ENCODE measurements at places on chromosomes 2 and 18.
A peak's percentile ranks its signal among the peaks of the same experiment; 100 is the strongest.

- H3K27ac ChIP-seq: peak overlapping the region; percentile 55
- no peaks in the 10 kb centered on the region for H3K27me3 ChIP-seq
- H3K4me1 ChIP-seq: peaks cover 91% of the 10 kb centered on the region
- peak overlapping the region; percentile 46 for H3K4me3 ChIP-seq
- H3K36me3 ChIP-seq: no peaks in the 10 kb centered on the region
Measured at GRCh38 chr2:40363631-40364030, 88.3 kb downstream of the SLC8A1 start.

DNA sequence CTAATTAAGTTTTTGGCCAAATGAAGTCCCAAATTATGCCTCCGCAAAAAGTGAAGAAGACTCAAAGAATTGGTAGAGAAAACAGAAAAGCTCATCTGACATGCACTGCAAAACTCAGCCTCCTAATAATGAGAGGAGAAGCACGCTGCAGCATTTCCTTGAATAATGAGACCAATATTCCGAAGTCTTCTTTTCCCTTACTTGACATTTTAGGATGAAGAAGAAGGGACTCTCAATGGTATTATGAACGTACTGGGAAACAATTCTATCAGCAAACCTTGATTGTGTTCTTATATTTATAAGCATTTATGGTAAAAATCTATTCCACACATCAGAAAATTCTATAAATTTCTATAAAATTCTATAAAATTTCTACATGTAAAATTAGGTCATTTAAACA is 733.9 kb upstream of the ACVR2A start:
- H3K4me3 ChIP-seq: no peak overlapping the region
- H3K27me3 ChIP-seq: no peaks in the 10 kb centered on the region
- H3K27ac ChIP-seq: no peak overlapping the region

- H3K4me3 ChIP-seq: no peak overlapping the region
- H3K27me3 ChIP-seq: no peaks in the 10 kb centered on the region
- H3K27ac ChIP-seq: no peak overlapping the region
- DNase-seq: no peak
- no peaks in the 10 kb centered on the region for H3K4me1 ChIP-seq
Measured at GRCh38 chr2:143138292-143138691, 9.1 kb downstream of the ARHGAP15 start.

GRCh38 chr2:178859730-178860129 is 52.5 kb upstream of the TTN start:
- H3K27me3 ChIP-seq: no peaks in the 10 kb centered on the region
- H3K4me1 ChIP-seq: peaks cover 69% of the 10 kb centered on the region
- H3K27ac ChIP-seq: peak overlapping the region; percentile 94
- H3K4me3 ChIP-seq: no peak overlapping the region
- DNase-seq: no peak

DNA sequence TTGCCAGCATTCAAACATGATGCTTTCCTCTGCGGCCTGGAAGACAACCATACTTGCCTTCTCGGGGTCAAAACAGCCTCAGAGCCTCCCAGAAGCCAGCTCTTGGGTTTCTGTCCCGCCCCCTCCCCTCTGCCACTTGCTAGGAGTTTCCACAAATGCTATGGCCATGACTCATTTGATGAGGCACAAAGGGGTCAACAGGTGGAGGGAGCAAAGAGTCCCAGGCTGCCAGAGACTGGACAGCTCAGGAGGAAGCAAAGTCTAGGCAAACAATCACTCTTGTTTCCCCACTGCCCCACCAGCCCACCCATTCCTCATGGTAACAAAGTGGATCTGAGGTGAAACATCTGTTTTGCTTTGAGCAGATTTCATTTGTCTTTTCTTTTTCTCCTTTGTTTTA is 551.1 kb downstream of the TNS1 start:
- peaks cover 4% of the 10 kb centered on the region for H3K4me1 ChIP-seq
- H3K36me3 ChIP-seq: no peaks in the 10 kb centered on the region
- DNase-seq: no peak
- no peak overlapping the region for H3K4me3 ChIP-seq
- H3K27me3 ChIP-seq: no peaks in the 10 kb centered on the region

GRCh38 chr2:90207454-90208058 is 1516.1 kb downstream of the RPIA start:
- peaks cover 65% of the 10 kb centered on the region for H3K27me3 ChIP-seq
- H3K36me3 ChIP-seq: no peaks in the 10 kb centered on the region
- H3K27ac ChIP-seq: no peak overlapping the region
- no peaks in the 10 kb centered on the region for H3K4me1 ChIP-seq
- H3K4me3 ChIP-seq: no peak overlapping the region
- DNase-seq: no peak

GRCh38 chr2:240602266-240603050 is 15.9 kb downstream of the CAPN10 start:
- H3K4me1 ChIP-seq: peaks cover 18% of the 10 kb centered on the region
- no peak overlapping the region for H3K4me3 ChIP-seq
- H3K27ac ChIP-seq: no peak overlapping the region
- H3K36me3 ChIP-seq: peaks cover 20% of the 10 kb centered on the region
- DNase-seq: no peak

DNA sequence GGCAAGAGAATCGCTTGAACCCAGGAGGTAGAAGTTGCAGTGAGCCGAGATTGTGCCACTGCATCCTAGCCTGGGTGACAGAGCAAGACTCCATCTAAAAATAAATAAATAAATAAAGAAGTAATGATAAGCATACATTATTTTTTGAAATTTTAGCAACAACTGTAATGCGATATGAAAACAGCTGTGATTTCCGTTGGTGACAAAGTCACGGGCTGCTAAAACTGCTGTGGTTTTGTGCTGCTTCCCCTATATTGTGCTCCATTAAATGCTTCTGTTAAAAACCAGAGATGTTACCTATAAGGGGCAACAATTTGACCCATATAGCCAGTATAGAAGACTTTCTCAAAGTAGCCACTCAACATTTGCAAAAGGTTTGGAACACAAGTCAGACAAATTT is 8.3 kb downstream of the TRIM54 start:
- H3K27ac ChIP-seq: peak overlapping the region; percentile 78
- peaks cover 6% of the 10 kb centered on the region for H3K27me3 ChIP-seq
- H3K4me1 ChIP-seq: peaks cover 92% of the 10 kb centered on the region
- H3K4me3 ChIP-seq: peak overlapping the region; percentile 74
- no peaks in the 10 kb centered on the region for H3K36me3 ChIP-seq
- no peak for DNase-seq

- H3K27me3 ChIP-seq: peaks cover 47% of the 10 kb centered on the region
- H3K4me3 ChIP-seq: no peak overlapping the region
- no peak overlapping the region for H3K27ac ChIP-seq
- no peaks in the 10 kb centered on the region for H3K4me1 ChIP-seq
Measured at GRCh38 chr18:63514888-63515678, 27.1 kb upstream of the SERPINB12 start.

GRCh38 chr2:19667085-19667484 is 234.7 kb downstream of the TTC32 start:
- peaks cover 14% of the 10 kb centered on the region for H3K4me1 ChIP-seq
- no peak for DNase-seq
- H3K27me3 ChIP-seq: no peaks in the 10 kb centered on the region
- H3K27ac ChIP-seq: peak overlapping the region; percentile 15

- H3K4me1 ChIP-seq: peaks cover 7% of the 10 kb centered on the region
- H3K4me3 ChIP-seq: no peak overlapping the region
- no peaks in the 10 kb centered on the region for H3K27me3 ChIP-seq
- H3K27ac ChIP-seq: peak overlapping the region; percentile 17
- DNase-seq: no peak
Measured at GRCh38 chr2:54267577-54267976, 11.5 kb upstream of the TSPYL6 start.

DNA sequence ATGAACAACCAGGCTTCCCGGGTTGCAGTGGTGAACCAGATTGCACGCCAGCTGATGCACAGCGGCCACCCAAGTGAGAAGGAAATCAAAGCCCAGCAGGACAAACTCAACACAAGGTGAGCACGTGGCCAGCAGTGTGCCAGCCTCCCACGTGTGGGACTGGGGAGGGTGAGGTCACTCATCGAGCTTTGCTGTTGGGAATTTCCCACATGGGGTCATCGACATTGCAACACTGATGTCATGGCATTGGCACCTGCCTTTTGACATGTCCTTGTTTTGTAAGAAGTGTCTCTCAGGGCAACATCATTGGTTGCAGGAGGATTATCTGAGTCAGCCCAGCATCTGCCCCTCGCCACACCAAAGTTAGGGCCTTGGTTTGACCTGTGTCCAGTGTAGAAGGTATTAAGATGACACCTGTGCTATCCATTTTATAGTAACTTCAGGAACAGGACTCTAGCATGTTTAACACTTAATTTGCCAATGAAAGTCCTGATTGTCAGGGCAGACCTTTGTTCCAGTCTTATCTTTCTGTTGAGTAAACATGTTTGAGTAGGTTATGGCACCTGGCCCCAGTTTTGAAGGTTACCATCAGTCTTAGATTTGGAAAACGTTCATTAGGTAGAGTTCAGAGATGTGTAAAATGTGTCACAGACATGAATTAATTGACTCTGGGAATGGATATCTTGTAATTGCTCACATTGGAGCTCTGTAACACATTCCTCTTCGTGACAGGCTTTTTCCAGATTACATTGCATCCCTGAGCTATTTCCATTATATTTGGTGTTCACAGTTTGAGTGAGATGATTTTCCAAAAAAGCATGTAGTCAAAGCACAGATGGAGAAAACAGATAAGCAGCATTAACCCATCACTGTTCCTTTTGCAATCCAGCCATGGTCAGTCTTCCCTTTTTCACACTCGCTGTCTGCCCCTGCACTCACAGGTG is 93.3 kb upstream of the EML6 start:
- peaks cover 96% of the 10 kb centered on the region for H3K4me1 ChIP-seq
- H3K36me3 ChIP-seq: peaks cover 90% of the 10 kb centered on the region
- H3K27me3 ChIP-seq: no peaks in the 10 kb centered on the region

GRCh38 chr18:69330385-69331005 is 70.2 kb upstream of the DOK6 start:
- no peak overlapping the region for H3K27ac ChIP-seq
- H3K4me1 ChIP-seq: no peaks in the 10 kb centered on the region
- no peak for DNase-seq
- H3K4me3 ChIP-seq: no peak overlapping the region
- H3K27me3 ChIP-seq: no peaks in the 10 kb centered on the region

DNA sequence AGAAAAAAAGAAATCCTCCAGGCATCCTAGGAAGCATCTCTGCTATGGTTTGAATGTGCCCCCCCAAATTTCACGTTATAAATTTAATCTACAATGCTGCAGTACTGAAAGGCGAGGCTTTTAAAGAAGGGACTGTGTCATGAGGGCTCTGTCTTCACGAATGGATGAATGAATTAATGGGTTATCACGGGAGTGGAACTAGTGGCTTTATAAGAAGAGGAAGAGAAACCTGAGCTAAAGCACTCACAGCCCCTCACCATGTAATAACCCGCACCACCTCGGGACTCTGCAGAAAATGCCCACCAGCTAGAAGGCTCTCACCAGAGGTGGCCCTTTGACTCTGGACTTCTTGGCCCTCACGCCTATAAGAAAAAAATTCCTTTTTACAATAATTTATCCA is 27.6 kb downstream of the RNU4ATAC start:
- peaks cover 90% of the 10 kb centered on the region for H3K4me1 ChIP-seq
- H3K4me3 ChIP-seq: no peak overlapping the region
- H3K36me3 ChIP-seq: no peaks in the 10 kb centered on the region

- peaks cover 29% of the 10 kb centered on the region for H3K27me3 ChIP-seq
- H3K4me3 ChIP-seq: no peak overlapping the region
Measured at GRCh38 chr2:30040147-30040546, 106.7 kb upstream of the YPEL5 start.

DNA sequence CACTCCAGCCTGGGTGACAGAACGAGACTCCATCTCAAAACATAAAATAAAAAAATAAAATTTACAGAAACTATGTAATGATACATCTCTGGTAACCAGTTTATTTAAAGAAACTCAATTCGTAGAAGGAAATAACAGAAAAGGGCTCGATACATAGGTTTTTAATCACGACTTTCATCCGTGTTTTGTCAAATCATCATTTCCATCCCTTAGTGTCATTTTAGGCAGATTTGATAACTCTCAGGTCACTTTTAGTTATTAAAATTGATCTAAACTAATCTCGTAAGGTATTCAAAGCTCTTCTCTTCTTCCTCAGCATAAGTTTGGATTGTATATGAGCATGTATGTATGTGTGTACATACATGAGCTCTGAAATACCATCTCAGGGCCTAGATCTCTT is 59.3 kb upstream of the SPTBN1 start:
- no peak for DNase-seq
- H3K4me1 ChIP-seq: peaks cover 20% of the 10 kb centered on the region
- H3K27ac ChIP-seq: no peak overlapping the region
- H3K4me3 ChIP-seq: no peak overlapping the region

DNA sequence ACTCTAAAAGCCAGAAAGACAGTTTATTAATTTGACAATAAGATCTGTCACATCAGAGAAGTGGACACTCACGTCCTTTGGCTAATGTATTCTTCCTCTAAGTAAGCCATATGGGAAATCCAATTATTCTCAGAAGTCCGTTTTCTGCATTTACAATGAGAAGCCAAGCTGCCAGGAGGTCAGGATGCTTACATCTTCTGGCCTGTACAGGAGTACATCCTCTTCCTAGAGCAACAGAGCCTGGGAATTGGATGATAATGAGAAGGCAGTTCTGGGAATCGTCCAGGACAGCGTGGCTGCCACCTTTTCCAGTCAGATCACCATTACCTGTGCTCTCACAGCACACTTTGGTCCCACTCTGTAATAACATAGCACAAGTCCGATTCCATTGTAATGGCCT is 5.2 kb downstream of the RAPGEF4 start:
- DNase-seq: no peak
- peaks cover 7% of the 10 kb centered on the region for H3K4me1 ChIP-seq
- H3K36me3 ChIP-seq: peaks cover 5% of the 10 kb centered on the region
- H3K27ac ChIP-seq: no peak overlapping the region

DNA sequence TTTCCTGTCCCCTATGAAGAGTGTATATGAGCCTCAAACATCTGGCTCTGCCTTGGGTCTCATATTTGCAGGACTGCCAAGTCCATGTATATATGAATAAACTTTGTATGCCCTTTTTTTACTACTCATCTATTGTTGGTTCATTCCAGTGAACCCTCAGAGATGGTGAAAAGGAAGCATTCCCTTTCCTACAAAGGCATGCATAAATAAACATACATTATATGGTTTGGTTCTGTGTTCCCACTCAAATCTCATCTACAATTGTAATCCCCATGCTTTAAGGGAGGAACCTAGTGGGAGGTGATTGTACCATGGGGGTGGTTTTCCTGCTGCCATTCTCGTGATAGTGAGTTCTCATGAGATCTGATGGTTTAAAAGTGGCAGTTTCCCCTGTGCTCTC is 534.2 kb downstream of the SPAG16 start:
- H3K4me3 ChIP-seq: no peak overlapping the region
- no peak for DNase-seq
- H3K27me3 ChIP-seq: no peaks in the 10 kb centered on the region

Data from left ventricle myocardium inferior (tissue), 1 donor.